ENCODE measurements at places on chromosomes 12 and 14.
A peak's percentile ranks its signal among the peaks of the same experiment; 100 is the strongest.

GRCh38 chr14:76867516-76868453 is 41.6 kb downstream of the LRRC74A start:
- DNase-seq = no peak

GRCh38 chr14:72736786-72737559 is 156.9 kb downstream of the DPF3 start:
- DNase-seq = no peak

- DNase-seq = no peak
Observed at GRCh38 chr12:28096649-28097048, 93.6 kb upstream of the CCDC91 start.

DNA sequence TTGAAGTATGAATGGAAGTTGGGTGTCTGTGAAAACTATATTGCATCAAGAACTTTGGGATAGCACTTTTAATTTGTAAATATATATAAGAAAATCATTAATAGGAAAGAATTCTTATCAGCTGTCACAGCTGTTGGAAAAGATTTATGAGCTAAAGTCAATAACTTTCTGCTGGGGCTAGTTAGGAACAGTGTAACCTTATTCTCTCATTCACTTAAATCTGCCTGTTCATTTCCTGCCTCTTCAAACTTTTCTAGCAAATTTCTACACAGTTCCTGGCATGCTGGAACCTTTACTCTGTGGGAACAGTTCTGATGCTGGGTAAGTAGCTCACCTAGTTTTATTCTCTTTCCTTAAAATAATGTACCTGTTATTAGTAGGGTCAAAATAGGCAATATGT is 109.9 kb downstream of the SCN8A start:
- DNase-seq = no peak

- no peak for DNase-seq
Observed at GRCh38 chr12:54350743-54351142, 13.5 kb downstream of the GPR84 start.

GRCh38 chr12:105499205-105499604 is 168.7 kb downstream of the C12orf75 start:
- DNase-seq = no peak

DNA sequence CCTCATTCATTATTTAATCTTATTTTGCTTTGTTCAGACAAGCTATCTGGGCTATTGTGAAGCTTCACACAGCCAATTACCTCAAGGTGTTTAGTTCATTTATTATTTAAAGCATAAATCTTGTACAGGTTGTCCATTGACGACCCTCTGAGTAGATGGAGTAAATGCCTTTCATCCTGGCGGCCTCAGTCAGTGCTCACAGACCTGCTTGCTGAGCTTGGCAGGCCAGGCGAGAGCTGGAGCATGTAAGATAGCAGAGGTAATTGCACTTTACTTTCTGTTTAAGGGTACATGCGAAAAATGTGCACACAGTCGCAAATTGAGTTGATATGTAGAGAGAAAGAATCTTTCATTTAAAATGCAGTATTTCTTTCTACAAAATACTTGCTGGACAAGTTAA is 224.4 kb downstream of the NPAS3 start:
- DNase-seq = no peak

- no peak for DNase-seq
Observed at GRCh38 chr12:69686731-69687130, 12.4 kb downstream of the BEST3 start.

- DNase-seq = no peak
Observed at GRCh38 chr12:6555018-6555691, 687 bp downstream of the IFFO1 start.

GRCh38 chr12:13074396-13075117 is 28.9 kb downstream of the GSG1 start:
- DNase-seq = no peak

DNA sequence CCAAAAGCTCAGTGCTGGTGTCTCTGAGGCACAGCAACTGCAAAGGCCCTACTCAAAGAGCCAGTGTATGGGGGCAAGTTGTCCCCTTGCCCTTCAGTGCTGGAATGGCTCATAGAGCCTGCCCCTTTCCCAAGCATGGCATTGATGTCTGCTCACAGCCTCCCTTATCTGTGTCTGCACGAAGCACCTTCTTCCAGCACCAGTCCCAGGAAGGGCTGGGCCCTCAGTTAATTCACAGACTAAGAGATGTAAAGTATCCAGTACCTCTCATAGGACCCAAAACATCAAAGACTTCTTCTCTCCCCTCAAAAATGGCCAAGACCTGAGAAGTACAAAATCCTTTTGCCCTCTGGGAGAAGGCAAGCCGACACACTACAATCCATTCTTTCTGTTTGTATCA is 1.6 kb upstream of the CMAS start:
- DNase-seq = no peak

GRCh38 chr12:12791756-12792369 is 6.4 kb downstream of the APOLD1 start:
- no peak for DNase-seq

GRCh38 chr12:86230516-86231146 is 25.6 kb downstream of the MGAT4C start:
- no peak for DNase-seq

DNA sequence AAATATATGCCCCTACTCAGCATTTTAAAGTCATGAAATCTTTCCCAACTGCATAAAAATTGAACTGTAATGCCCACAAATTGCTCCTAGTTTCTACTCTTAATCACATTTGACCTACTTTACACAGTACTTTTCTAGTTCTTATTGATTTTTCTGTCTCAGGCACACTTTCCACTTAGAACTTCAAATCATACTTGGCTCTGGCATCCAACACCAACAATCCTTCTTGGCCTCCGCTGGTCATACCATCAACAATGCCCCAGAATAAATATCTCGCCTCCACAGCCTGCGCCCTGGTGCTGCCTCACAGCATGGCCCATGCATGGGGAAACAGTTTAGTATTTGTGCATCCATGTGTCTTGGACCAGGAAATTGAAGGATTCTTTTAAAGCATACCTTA is 107.5 kb upstream of the SYT10 start:
- no peak for DNase-seq

DNA sequence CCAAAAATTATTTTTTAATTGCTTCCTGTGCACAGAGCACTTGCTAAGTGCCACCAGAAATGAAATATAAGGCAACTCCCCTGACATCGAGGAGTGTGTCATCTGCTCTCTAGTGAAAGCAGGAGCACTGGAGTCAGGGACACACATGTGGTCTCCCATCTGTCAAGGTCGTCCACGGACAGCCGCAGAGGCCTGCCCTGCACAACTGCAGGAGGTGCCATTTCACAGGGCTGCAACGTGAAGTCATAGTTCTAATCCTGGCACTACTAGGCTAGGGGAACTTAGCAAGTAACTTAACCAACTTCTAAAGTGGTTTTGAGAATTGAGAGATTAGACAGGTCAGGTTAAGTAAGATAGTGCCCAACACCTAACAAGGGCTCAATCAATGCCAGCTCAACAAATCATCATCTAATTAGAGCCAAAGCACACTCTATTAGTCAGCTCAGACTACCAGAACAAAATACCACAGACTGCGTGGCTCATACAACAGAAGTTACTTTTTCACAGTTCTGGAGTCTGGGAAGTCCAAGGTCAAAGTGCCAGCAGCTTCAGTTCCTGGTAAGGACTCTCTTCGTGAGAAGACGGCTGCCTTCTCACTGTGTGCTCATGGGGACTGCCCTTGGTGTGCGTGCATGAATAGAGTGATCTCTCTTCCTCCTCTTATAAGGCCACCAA is 30.7 kb downstream of the FOXN3 start:
- no peak for DNase-seq

DNA sequence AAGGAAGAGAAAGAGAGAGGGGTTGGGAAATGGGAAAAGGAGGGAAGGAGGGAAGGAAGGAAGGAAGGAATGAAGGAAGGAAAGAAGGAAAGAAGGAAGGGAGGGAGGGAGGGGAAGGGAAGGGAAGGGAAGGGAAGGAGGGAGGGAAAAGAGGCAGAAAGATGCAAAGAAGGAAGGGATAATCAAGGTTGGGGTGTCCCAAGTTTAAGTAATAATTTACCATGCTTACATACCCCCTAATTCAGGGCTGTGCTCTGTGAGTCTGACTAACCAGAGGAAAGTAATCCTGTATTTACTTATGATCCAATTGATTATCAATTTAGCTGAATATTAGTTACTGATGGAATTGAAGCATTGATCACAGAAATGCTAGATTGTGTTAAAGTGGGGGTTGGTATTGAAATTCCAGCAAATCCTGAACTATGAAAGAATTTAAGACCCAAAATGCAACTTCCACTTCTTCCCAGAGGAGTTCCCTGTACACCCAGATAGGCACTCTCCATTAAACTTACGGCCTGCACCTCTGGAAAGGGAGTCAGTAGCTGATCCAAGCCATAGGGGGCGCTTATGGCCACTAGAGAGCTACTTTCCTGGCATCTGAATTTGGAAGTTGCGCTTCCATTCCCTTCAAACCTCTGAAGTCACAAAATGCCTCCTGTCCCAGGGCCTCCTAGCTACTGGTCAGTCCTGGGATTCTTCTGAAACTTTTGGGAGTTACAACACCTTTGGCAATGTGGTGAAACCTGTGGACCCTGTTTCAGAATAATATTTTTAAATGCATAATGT is 162.7 kb upstream of the PWP1 start:
- DNase-seq = no peak

- DNase-seq = peak; percentile 56
Observed at GRCh38 chr12:113396828-113397496, 6.7 kb downstream of the SDS start.

GRCh38 chr12:95201056-95201670 is 16.1 kb downstream of the FGD6 start:
- DNase-seq = no peak

- no peak for DNase-seq
Observed at GRCh38 chr12:6620137-6620884, 13.1 kb upstream of the CHD4 start.

- DNase-seq = no peak
Observed at GRCh38 chr12:132695431-132695830, 8.0 kb downstream of the PXMP2 start.

- peak; percentile 49 for DNase-seq
Observed at GRCh38 chr14:49621114-49621881, 699 bp downstream of the MGAT2 start.

- no peak for DNase-seq
Observed at GRCh38 chr12:68631227-68631626, 20.5 kb downstream of the RAP1B start.

DNA sequence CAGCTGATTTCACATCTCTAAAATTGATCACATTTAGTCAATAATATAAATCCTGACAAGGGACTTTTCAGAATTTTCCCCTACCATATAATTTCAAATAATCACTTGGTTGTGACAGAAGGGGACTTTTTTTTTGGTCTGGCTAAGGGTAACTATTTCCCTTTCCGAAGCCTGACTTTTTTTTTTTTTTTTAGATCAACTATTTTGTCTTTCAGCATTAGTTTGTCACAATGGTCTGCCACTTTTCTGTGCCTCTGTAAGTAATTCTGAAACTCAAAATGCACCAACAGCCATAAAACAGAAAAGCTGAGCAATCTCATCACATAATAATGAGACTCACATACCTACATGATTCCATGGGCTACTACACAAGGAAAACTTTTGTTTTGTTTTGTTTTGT is 266.4 kb downstream of the SSPN start:
- DNase-seq = no peak

DNA sequence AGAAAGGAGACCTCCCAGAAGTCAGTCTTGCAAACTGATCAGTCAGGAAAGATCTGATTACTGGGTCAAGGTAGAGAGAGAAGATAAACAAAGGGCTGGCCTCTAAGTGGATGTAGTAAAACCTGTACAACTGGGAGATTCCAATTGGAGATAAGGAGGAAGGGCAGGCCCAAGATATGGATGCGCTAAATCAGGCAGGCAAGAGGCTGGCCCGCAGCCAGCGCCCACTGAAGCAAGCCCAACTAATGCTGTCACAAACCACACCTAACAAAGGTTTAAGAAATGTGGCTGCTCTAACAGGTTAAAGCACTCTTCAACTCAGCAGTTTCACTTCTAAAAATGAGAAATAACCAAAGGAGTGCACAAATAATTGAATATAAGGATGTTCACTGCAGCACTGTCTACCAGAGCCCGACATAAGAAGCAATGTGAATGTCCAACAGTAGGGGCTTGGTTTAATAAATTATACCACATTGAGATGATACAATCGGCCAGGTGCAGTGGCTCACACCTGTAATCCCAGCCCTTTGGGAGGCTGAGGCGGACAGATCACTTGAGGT is 4.7 kb downstream of the GLTP start:
- DNase-seq = no peak

GRCh38 chr12:85633491-85633890 is 202.7 kb downstream of the RASSF9 start:
- no peak for DNase-seq

DNA sequence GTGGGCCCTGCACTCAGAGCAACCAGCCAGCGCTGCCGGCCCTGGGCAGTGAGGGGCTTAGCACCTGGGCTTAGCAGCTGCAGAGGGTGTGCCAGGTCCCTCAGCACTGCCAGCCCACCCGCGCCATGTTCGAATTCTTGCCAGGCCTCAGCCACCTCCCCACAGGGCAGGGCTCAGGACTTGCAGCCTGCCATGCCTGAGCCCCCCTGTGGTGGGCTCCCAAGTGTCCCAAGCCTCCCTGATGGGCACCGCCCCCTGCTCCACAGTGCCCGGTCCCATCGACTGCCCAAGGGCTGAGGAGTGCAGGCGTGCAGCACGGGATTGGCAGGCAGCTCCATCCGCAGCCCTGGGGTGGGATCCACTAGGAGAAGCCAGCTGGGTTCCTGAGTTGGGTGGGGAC is 98.0 kb upstream of the NID2 start:
- DNase-seq = no peak

DNA sequence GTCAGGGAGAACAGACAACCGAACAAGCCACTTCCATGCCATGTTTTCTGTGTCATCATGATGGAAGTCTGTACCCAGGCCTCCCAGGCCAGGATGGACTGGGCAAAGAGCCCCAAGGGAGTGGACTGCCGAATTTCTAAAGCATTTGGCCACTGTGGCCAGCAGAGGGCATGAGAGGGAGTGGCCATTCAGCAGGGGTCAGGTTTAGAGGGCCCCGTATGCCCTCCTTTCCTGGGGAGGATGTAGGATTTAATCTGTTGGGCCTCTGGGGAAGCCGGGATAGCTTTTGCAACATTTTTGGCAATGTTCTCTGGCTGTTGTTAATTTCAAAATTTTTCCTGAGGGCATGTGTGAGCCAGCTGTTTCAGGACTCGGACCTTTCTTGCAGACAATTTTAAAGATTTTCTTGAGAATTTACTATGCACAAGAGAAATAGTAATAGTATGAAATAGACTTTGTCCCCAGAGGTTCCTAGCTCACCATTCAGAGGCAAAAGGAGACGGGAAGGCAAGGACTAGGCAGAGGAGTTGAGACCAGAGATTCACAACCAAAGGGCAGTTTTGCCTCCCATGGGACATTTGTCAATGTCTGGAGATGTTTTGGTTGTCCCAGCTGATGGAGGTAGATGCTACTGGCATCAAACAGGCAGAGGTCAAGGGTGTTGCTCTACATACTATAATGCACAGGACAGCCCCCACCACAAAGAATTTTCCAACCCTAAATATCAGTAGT is 18.0 kb downstream of the ACACB start:
- no peak for DNase-seq

GRCh38 chr12:105222284-105222655 is 13.7 kb downstream of the APPL2 start:
- no peak for DNase-seq

All from hippocampal formation (tissue), 2 donors.